ENCODE measurements at places on chromosomes 4 and X.

GRCh38 chrX:131199091-131199490 is 90.0 kb downstream of the IGSF1 start:
- no peak for DNase-seq

- no peak for DNase-seq
These were observed 49.5 kb upstream of the GYPA start for GRCh38 chr4:144190009-144190408.

DNA sequence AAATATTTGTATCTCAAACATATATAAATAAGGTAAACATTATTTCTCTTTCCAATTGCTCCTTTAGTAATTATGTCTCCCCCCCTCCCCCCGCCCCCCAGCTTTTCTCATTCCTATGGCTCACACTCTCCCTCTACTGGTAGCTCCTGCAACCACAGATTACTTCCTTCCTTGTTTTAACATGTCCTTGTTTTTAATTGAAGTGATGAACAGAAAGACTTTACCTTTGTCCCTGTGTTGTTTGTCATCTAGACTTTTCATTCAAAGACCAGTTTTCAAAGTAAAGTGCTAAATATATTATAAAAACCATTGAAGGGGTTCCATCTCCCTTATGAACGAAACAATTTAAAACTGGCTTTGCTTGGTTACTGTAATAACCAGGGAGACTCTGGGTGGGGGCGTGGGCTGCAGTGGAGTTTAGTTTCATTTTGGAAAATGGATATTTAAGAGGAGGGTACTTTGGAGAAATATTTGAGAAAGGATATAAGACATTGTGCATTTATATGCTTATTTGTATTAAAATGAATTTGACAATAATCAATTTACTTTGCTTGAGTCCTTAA is 352.9 kb downstream of the RAPGEF2 start:
- DNase-seq = no peak

GRCh38 chrX:39669668-39670067 is 428.1 kb downstream of the BCOR start:
- DNase-seq = no peak

DNA sequence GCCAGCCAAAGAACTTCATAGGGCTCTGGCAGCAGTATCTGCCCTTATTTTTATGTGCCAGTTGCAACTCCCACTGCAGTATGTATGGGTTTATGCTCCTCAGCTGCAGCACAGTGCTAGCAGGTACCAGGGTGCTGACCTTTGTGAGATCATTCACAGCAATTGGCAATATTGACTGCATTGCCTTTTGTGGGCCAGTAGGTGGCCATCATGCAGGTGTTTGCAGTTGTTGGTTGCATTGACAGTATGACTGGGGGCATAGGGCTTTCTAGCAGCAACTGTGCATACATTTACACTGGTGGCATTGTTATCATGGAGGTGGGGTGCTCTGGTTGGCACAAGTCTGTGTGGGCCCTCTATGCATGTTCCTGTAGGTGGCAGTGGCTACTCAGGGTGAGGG is 42.5 kb downstream of the FAAH2 start:
- no peak for DNase-seq

DNA sequence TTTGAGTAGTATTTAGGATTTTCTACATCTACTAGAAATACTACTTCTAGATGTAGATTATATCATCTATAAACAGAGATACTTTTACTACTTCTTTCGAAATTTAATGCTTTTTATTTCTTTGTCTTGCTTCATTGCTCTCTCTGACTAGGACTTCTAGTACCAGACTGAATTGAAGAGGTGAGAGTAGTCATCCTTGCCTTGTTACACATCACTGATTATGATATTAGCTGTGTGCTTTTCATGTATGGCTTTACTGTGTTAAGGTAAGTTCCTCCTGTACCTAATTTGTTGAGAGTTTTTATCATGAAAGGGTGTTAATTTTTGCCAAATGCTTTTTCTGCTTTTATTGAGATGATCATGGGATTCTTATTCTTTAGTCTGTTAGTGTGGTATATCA is 19.6 kb upstream of the IL2 start:
- no peak for DNase-seq

DNA sequence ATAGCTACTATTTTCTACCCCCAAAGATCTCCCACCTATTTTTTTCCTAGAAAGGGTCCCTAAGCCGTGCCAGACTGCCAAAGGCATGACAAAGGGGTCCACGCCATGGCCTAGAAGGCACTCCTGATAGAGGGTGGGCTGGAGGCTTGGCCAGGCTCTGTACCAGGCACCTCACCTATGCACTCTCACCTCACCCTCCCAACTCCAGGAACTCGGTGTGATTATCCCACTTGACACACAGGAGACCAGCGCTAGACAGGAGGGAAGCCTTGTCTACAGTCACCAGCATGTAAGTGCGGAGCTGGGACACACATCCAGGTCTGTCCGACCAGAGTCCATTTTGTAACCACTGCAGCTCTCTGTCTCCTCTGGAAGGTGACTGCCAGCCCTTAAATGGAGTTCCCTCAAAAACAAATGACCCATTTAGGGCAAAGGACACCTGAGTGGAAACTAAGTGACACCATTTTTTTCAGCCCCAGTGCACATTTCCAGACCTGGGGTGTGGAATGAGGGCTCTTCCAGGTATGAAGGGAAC is 106.4 kb downstream of the RTL5 start:
- DNase-seq = no peak
